ENCODE measurements at places on chromosomes 13 and 19. TPM values are rescaled to one million over a fixed set of nuclear protein-coding genes. Genes with fewer than 3 reads are reported as not detected.

DNA sequence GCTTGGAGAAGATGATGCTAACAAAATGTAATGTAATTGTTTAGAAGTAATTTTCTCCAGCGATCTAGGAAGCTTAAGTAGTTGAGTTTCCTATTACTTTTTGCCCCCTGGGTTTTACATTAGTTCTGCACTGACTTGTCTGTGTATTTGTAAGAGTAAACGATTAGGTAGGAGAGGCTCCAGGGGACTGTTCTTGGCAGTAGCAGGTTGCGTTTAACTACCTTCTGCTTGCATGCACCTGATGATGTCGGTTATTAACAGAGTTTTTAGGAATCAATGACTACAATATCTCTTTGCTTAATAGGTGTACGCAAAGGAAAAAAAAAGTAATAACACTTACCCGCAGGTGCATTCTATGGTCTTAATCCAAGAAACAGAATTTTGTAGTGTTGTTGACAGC, 18.3 kb upstream of the UGGT2 start:
- DNase-seq: no peak

- DNase-seq: peak; percentile 17
These were observed 73.8 kb downstream of the TRPM4 start for GRCh38 chr19:49231389-49231788.

DNA sequence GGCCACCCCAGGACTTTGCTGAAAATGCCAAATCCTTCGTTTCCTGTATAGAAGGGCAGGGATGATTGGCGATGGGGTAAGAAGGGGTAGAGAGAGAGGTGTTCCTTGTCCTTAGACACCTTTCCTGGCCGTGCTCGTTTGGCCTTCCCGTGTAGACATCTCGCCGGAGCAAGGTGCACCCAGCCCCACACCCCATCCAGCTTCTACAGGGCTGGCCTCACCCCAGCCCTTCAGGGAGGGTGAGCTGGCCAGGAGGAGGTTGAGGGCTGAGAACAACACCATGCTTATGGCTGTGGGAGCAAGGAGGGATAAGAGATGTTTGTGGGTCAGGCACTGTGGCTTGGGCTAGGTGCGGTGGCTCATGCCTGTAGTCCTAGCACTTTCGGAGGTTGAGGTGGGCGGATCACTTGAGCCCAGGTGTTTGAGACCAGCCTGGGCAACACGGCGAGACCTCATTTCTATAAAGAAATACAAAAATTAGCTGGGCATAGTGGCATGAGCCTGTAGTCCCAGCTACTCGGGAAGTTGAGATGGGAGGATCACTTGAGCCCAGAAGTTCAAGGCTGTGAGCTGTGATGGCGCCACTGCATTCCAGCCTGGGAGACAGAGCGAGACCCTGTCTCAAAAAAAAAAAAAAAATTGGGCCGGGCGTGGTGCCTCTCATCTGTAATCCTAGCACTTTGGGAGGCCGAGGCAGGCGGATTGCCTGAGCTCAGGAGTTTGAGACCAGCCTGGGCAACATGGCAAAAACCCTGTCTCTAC, 15.5 kb downstream of the SMARCA4 start:
- no peak for DNase-seq

GRCh38 chr19:33387351-33388230, 14.1 kb downstream of the CEBPG start:
- peak; percentile 58 for DNase-seq

Gene ATP1A3
- total RNA-seq: not detected

- DNase-seq: no peak
These were observed 1098.5 kb downstream of the EFNB2 start for GRCh38 chr13:105436943-105437342.
